ENCODE measurements at places on chromosomes 6 and 20. TPM values are rescaled to one million over a fixed set of nuclear protein-coding genes. Genes with fewer than 3 reads are reported as not detected.

DNA sequence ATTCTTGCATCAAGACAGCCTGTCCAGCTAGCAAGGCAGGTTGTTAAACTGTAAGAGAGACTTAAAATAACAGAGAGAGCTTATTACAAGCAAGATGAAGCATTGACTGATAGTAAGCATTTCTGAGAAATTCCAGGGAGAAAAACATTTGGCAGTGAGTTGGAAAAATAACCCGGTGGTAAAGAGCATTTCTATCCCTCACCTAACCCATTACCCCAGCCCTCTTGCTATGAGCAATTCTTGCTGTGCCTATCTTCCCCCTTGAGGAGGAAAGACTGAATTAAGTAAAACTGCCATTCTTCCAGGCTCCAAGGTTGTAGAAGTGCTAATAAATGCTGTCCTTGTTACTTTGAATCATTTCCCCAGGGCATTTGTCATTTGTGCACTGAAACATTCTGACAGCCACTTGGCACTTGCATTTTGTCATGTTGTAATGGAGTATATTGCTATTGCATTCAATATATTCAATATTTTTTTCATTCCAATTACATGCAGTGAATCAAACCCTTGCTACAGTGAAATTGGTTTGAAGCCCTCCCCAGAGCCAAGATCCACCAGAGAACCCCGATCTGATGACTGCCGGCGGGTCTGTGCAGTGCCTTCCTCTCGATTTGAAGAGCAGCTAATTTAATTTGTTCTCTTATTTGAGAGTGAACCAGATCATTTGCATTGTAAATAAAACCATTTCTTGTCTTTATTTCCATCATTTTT, 291.1 kb downstream of the HIVEP2 start:
- H3K36me3 ChIP-seq: no peaks in the 10 kb centered on the region
- H3K4me1 ChIP-seq: no peaks in the 10 kb centered on the region
- no peak for DNase-seq
- no peak overlapping the region for H3K27ac ChIP-seq

DNA sequence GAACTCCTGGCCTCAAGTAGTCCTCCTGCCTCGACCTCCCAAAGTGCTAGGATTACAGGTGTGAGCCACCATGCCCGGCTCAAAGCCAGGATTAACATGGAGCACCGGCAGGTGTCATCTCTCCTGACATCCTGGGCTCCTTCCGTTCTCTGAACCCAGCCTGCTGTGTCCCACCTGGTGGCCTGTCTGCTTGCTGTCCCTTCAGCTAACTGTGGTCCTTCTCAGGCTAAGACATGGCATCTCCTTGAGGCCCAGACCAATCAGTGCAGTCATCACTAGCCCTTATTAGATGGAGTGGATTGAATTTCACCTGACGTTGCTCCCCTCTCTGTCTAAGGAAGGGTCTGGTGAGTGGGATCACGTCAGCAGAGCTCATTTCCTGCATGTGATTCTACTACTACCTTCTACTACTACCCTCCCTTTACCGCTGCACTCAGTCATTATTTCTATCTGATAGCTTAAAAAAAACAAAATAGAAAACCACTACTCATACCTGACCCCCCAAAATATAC, 28.0 kb upstream of the SYNJ2 start:
- no peak overlapping the region for H3K27ac ChIP-seq
- H3K27me3 ChIP-seq: no peaks in the 10 kb centered on the region
- DNase-seq: no peak
- peak overlapping the region; percentile 26 for H3K4me3 ChIP-seq
- H3K36me3 ChIP-seq: no peaks in the 10 kb centered on the region

DNA sequence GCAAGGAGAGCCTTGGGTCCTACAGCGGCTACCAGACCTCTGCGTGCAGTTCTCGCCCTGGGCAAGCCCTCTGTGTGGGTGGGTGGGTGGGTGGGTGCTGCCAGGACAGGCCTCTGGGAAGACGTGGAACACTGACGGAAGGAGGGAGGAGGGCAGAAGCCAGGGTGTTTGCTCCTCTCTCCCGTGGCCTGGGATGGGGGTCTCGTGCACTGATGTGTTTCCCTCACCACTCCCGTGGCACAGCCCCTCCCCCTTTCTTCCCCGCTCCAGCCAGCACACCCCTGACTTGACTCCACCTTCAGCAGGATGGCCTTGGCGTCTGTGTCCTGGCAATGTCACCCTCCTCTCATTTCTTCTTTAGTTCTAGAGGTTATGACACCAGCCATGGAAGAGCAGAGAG, 130.0 kb downstream of the CDH26 start:
- H3K36me3 ChIP-seq: no peaks in the 10 kb centered on the region
- no peak overlapping the region for H3K4me3 ChIP-seq

Gene PRSS16
- total RNA-seq: not detected

GRCh38 chr6:52815167-52816092, 11.8 kb upstream of the GSTA1 start:
- H3K4me3 ChIP-seq: no peak overlapping the region
- no peaks in the 10 kb centered on the region for H3K27me3 ChIP-seq
- DNase-seq: no peak
- no peaks in the 10 kb centered on the region for H3K36me3 ChIP-seq
- H3K4me1 ChIP-seq: no peaks in the 10 kb centered on the region

GRCh38 chr20:37677969-37678861, 15.6 kb upstream of the CTNNBL1 start:
- no peak for DNase-seq
- no peak overlapping the region for H3K4me3 ChIP-seq
- no peak overlapping the region for H3K27ac ChIP-seq

Gene KCNK16
- total RNA-seq: not detected

Gene ISM1
- 2.1 TPM for total RNA-seq

- H3K4me3 ChIP-seq: no peak overlapping the region
- no peak overlapping the region for H3K27ac ChIP-seq
- H3K4me1 ChIP-seq: peaks cover 61% of the 10 kb centered on the region
Observed at GRCh38 chr6:163530406-163530805, 115.9 kb downstream of the QKI start.

- no peaks in the 10 kb centered on the region for H3K36me3 ChIP-seq
- H3K27me3 ChIP-seq: no peaks in the 10 kb centered on the region
- no peak overlapping the region for H3K27ac ChIP-seq
- no peak overlapping the region for H3K4me3 ChIP-seq
Observed at GRCh38 chr6:71222671-71223070, 65.9 kb upstream of the OGFRL1 start.

Measured in heart left ventricle (tissue), 16 donors.